ENCODE measurements at places on chromosomes 6 and 20. TPM values are rescaled to one million over a fixed set of nuclear protein-coding genes. Genes with fewer than 3 reads are reported as not detected.

GRCh38 chr20:62325172-62325905 lies 22.5 kb downstream of the ADRM1 start:
- H3K27me3 ChIP-seq: no peaks in the 10 kb centered on the region
- no peaks in the 10 kb centered on the region for H3K4me1 ChIP-seq
- DNase-seq: no peak
- no peak overlapping the region for H3K4me3 ChIP-seq

- H3K27ac ChIP-seq: no peak overlapping the region
- no peaks in the 10 kb centered on the region for H3K27me3 ChIP-seq
- H3K36me3 ChIP-seq: no peaks in the 10 kb centered on the region
- DNase-seq: no peak
Observed at GRCh38 chr6:15073344-15073789, 172.5 kb upstream of the JARID2 start.

GRCh38 chr20:50260479-50261221 lies 70.0 kb downstream of the CEBPB start:
- no peak overlapping the region for H3K4me3 ChIP-seq
- no peaks in the 10 kb centered on the region for H3K36me3 ChIP-seq
- no peak for DNase-seq
- H3K4me1 ChIP-seq: no peaks in the 10 kb centered on the region
- no peak overlapping the region for H3K27ac ChIP-seq

DNA sequence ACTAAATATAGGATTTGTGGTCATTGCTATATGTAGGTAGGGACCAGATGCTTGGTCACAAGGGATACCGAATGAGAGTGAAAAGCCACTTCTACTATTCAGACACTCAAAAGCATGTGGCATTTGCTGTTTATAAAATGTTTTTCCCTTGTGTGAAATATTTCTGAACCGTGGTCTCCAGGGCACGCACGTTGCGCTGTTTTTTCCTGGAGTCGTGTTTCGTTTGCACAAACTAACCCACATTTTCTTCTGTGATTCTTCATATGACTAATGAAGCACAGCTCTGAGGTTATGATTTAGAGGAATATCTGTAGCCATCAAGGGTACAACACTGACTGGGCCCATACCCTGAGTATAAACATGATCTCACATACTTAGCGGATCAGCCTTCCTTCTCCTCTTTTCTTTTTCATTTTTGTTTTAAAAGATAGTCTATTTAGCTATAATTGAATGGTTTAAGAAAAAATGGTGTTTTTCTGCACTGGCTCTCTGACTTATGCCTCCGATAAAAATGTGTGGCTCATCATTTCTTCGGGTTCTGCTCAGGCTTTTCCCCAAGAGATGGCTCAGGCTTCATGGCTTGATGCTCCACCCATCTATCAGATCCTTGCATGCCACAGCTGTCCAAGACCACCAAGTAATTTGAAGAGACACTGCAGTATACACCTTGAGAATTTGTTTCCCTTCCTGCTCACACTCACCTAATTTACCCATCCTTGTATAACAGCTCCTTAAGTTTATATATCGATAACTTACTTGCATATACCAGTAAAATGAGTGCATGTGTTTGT lies 59.9 kb upstream of the HBS1L start:
- no peak overlapping the region for H3K27ac ChIP-seq
- H3K27me3 ChIP-seq: no peaks in the 10 kb centered on the region

DNA sequence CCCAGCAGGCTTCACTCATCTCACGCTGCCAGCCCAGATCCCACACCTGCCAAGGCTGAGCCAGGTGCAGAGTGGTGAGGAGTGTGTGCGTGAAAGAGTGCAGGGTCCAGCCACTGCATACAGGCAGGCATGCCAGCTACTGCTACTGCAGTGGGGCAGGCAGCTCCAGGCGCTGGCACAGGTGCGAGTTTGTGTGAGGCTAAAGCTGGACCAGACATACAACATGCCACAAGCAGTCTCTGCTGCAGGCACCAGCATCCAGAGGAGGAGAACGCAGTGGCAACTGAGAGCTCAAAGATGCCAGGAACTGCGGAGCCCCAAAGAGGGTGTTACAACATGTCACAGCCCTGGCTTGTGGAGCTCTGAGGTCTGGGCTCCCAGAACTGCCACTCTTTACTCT lies 149.8 kb downstream of the EYS start:
- no peak overlapping the region for H3K27ac ChIP-seq
- H3K27me3 ChIP-seq: no peaks in the 10 kb centered on the region
- no peaks in the 10 kb centered on the region for H3K4me1 ChIP-seq
- H3K36me3 ChIP-seq: no peaks in the 10 kb centered on the region

Gene FAXC
- total RNA-seq: not detected

Gene NKX2-4
- total RNA-seq: not detected

Gene DCBLD1
- 7.2 TPM for total RNA-seq

Gene MED23
- 14.1 TPM for total RNA-seq

Gene CLPSL2
- not detected for total RNA-seq

Data from heart right ventricle (tissue), 16 donors.